ENCODE measurements at places on chromosomes 7 and 10.

- no peak for DNase-seq
These were observed 136.5 kb downstream of the EPC1 start for GRCh38 chr10:32210306-32211045.

- DNase-seq, result no peak
These were observed 25.4 kb downstream of the HECW1 start for GRCh38 chr7:43137811-43138210.

GRCh38 chr10:114777415-114777814, 44.2 kb upstream of the FHIP2A start:
- no peak for DNase-seq

DNA sequence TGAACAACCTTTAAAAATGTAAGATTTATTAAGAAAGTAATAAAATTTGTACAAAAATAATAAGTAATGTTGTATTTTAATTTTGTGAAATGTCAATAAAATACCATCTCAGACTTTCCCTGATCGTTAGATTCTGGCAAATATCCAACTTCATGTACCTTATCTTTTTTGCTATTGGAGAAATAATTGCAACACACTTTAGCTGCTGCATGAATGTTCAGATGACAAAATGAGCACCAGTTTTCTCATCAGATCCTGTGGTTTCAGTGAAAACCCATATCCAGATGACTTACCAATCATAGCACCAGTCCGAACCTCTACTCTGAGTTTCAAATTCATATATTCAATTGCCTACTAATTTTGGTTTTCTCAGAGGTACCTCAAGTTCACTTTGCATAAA, 69.9 kb downstream of the CASD1 start:
- DNase-seq, result no peak

DNA sequence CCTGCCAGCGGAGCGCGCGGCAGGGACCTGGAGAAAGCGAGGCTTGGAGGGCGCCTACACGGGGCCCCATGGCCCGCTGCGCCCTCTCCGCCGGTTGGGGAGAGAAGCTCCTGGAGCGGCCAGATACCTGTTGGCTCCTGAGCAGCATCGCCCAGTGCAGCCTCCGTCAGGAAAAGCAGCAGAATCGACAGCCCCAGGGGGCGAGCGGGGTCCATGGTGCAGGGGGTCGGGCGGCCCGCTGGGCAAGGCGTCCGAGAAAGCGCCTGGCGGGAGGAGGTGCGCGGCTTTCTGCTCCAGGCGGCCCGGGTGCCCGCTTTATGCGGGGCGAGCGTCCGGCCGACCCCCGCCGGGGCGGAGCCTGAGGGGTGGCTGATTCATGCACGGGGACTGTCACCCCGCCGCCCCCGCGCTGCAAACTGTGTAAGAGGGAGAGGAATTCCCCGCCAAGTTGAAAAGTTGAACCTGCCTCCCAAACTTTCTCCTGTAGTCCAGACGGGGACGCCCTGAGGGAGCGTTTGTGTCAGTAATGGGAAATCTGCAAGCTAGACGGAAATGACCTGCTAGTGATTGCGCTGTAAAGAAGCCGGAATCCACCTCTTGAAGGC, at the start of gene TFPI2:
Gene TFPI2 (minus strand): TSS at position 290 of the 605 bp plus-strand sequence. CDS start 75 bp downstream, at position 215.
- DNase-seq, result no peak

- DNase-seq, result no peak
These were observed 81.4 kb downstream of the ATXN7L1 start for GRCh38 chr7:105794741-105795729.

- DNase-seq, result no peak
These were observed 54.1 kb downstream of the TCF7L2 start for GRCh38 chr10:113004069-113004618.

DNA sequence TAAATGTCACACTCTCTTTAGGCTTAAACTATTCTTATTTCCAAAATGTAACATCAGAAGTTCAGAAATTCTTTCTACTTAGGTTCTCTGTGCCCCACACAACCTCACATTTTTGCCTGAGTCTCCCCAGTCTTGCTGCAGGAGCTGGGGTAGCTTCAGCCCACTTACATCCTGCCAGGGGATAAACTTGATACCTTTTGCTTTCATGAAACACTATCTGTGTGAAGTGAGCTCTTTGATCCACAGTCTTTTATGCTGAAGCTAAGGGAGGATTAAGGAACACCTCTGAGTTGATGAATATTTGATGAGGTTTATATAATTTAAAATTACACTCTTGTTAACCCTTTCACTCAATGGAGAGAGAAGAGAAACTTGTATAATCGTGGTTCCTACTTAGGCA, 341.0 kb downstream of the AUTS2 start:
- DNase-seq, result no peak

DNA sequence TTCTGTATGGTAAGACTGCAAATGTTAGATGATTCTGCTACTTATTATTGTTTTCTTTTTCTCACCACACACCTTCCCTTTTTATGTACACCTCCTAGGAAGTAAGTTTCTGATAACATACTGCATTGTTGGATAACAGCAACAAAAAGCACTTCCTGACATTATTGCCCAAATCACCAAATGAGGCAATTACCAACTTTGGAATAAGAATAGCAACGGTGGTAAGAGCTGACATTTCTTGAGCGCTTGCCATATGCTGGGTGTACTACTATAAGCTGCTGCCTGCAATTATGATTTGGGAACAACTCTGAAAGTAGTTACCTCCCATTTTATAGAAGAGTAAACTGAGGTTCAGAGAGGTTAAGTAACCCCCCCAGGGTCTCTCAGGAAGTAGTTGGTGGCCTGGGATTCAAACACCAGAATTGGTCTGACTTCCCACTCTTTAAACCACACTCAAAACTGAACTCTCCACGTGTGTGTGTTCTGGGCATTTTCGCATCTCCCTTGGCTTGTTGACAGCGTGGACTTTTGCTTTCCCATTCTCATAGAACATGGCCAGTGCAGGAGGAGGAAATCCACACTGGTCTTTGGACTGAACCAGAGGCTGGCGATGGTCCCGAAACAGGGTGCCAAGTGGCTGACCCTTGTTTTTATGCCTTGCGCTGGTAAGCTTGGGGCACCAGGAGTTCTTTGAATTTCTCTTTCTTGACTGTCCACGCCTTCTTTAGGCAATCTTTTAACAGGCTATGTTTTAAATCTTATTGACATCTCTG, 71.4 kb downstream of the TCF7L2 start:
- no peak for DNase-seq

DNA sequence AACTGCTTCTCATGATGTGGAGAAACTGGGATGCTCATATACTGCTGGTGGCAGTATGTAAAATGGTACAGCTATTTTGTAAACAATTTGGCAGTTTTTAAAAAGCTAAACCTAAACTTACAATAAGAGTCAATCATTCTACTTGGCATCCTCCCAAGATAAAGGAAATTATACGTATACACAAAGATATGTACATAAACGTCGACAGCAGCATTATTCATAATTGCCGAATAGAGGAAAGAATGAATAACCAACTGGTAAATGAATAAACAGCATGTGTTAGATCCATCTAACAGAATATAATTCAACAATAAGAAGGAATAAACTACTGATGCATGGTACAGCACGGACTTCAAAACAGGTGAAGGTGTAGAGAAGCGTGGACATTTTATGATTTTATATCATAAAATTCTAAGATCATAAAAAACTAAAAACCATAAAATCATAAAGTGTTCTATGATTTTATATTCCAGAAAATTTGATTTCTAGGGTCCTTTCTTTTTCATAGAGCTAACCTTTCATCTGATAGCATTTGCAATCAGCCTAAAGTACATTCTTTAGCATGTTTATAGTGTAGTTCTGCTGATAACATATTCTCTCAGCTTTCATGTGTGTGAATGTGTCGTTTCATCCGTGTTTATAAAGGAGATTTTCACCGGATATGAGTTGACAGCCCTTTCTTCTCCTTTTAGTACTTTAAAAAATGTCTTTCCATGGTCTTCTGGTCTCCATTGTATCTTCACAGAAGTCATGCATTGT, 261.5 kb downstream of the DIP2C start:
- DNase-seq, result no peak

DNA sequence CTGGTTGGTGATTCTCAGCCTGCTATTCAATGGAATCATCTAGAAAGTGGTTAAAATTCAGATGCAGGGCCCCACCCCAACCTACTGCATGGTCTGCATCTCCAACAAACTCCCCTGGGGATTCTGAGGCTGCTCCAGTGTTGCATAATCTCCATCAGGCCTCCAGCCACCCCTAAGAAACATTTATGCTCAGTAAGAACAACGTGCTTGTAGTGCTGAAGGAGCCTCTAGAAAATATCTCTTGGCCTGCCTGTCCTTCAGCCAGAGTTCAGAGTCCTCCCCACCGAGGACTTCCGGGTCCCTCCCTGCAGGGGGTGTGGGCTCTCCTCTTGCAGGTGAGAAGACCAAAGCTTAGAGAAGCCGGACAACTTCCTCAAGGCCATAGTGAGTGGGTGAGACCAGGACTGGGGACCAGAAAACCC, 159.8 kb downstream of the SH3PXD2A start:
- no peak for DNase-seq

- no peak for DNase-seq
These were observed 595.0 kb downstream of the GRM8 start for GRCh38 chr7:126657599-126658358.

DNA sequence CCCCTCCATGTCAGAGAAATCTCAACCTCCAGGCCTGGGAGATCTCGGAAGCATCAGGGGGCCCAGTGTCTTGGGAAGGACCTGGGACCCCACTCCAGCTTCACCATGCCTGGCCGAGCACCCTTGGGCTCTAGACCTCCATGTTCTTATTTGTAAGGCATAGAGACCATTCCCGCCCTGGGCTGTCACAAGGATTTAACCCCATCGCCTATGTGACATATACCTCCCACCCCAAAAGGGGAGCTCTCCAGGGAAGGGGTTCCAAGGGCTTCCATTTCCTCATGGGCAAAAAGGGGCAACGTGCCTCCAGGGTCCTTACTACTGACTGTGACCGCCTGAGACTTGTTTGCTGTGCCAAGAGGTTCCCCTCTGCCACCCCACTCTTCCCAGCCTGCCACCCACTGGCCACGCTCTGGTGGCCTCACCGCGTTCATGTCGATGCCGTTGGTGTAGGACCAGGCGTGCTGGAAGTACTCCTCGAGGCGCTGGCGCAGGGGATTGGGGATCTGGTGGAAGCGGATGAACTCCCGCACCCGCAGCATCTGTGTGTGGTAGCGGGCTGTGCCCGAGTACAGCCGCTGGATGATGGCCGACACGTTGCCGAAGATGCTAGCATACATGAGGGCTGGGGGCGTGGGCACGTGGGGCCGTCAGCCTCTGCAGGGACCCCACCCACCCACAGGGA, 27.5 kb downstream of the KCNH2 start:
- DNase-seq, result no peak

GRCh38 chr7:36082910-36083309, 70.1 kb upstream of the EEPD1 start:
- DNase-seq, result no peak

- DNase-seq, result no peak
These were observed 48.0 kb upstream of the KMT2E start for GRCh38 chr7:104966022-104966421.

- no peak for DNase-seq
These were observed 92.1 kb downstream of the FOXL3 start for GRCh38 chr7:382043-382400.

- DNase-seq, result no peak
These were observed 61.0 kb upstream of the SFMBT2 start for GRCh38 chr10:7471720-7472367.

DNA sequence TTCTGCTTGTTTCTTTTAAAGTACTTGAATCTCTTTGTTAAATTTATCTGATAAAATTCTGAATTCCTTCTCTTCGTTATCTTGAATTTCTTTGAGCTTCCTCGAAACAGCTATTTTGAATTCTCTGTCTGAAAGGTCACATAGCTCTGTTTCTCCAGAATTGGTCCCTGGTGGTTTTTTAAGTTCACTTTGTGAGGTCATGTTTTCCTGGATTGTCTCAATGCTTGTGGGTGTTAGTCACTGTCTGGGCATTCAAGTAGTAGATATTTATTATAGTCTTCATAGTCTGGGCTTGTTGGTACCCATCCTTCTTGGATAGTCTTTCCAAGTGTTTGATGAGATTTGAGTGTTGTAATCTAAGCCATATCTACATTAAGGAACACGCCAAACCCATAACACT, 1060.6 kb downstream of the LRMDA start:
- DNase-seq, result no peak

GRCh38 chr10:129335942-129336341, 131.1 kb upstream of the MGMT start:
- DNase-seq, result no peak

DNA sequence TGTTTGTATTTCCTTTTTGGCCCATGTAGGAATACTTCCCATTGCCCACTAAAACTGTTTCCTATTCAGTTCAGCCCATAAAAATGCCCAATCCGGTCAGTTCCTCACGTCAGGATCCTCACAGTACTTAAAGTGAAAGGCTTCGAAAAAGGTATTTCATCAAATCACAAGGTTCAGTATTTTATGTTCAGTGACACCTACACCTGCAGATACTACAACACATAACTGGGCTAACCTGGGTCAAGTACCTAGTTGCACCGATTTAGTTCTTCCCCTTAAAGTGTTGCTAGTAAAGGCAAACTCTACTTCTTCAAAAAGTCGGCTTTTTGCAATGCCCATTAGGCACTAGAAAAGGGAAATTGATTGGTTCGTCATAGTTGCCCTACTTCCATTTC, 1.1 kb downstream of the SNX13 start:
- DNase-seq, result no peak

- no peak for DNase-seq
These were observed 495.5 kb upstream of the MGMT start for GRCh38 chr10:128971374-128972035.
